ENCODE measurements at places on chromosomes 7 and 10.

GRCh38 chr7:107505997-107506673 is 36.3 kb downstream of the GPR22 start:
- no peak for DNase-seq

DNA sequence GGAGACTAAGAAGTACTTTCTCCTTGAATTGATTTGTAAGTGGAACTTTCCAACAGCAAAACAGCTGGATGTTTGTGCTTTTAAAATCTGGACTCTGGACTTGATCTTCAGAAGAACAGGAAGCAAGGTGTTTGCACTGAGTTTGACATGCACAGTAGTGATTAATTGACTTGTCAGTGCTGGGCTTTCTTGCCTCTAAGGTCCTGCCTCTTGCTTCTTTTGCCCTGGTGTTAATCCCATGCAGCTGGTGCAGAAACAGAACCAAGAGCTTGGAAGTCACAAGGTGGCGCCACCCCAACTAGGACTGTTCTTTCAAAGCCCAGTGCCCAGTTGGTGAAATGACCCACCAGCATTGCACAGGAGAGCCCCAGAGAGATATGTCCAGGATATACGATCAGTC is 66.8 kb upstream of the SEPHS1 start:
- no peak for DNase-seq

- no peak for DNase-seq
Measured at GRCh38 chr7:122413339-122413738, 108.8 kb upstream of the FEZF1 start.

- DNase-seq: no peak
Measured at GRCh38 chr7:71034243-71034642, 97.7 kb upstream of the GALNT17 start.

DNA sequence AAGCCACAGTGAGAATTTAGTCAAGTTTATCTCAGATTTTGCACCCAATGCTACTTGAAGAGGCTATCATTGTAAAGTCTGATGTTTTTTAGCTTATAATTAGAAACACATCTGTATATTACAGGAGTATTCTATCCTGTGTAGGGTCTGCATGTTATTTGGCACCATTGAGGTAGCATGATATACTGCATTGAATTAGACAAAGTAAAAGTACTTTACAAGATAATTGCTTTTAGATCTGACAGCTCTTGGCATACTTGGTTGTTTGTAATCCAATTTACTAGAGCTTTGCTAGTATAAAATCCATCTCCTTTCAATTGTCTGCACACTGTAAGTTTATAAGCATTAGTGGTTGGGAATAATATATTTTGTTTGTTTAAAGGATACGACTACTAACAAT is 714.3 kb downstream of the ANKRD7 start:
- no peak for DNase-seq

- no peak for DNase-seq
Measured at GRCh38 chr10:76509446-76509845, 1078.0 kb downstream of the LRMDA start.

- DNase-seq: no peak
Measured at GRCh38 chr7:27148756-27149641, 1.4 kb upstream of the HOXA6 start.

DNA sequence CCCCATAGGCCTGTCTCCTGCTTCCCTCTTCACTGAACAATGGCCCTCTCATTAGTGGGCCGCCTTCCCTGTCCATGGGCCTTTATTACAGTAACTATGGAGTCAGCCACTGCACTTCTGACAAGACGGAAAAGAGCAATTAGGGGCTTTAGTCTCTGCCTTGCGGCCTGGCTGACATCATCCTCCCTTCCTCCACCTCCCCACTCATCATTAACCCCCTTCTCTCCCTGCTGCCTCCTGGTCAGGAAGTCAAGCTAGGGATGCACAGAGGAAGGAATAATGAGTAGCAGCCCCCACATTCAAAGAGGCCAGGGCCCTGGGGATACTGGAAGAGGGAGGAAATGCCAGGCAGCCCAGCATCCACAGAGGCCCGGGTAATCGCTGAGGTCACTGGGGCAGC is 101.6 kb upstream of the PLXNA4 start:
- DNase-seq: no peak

DNA sequence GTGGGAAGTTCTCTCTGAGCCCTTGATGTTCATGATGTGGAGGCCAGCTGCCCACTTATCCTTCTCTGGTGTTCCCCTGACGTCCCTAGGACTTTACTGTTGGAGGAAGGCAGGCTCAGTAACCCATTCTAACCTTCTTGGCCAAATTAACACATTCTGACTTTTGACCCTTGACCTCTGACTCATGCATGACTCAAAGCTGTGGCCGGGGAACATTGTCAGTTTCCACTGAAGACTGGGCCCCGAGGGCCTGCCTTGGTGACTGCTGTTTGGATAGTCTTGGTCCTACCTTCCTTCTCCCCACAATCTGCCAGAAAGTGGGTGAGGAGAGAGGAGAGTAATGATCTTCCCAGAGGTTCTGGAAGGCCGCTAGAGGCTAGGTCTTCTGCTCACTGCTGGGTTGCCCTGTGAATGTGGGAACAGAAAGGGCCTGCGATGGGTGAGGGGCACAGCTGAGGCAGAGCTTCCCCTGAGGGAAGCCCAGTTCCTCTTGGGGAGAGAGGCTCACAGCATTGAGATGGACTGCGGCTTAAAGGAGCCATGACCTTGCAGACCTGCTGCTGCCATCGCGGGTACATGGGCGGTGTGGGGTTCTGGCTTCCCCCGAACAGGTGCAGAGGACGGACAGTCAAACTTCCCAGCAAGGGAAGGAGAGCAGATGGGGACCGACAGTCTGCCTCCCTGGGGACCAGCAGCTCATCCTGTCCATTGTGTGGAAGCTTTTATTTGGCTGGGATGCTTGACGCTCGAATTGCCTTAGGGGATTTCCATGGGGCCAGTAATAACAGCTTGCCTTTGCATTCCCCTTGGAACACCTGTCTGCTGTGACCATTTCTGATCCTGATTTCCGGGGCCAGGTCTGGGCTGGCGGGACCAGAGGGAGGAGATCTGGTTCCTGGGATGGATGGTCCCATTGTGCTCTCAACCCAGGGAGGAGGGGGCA is 43.8 kb downstream of the ADAMTS14 start:
- DNase-seq: no peak

GRCh38 chr10:119285495-119286267 is 78.3 kb downstream of the GRK5 start:
- no peak for DNase-seq

DNA sequence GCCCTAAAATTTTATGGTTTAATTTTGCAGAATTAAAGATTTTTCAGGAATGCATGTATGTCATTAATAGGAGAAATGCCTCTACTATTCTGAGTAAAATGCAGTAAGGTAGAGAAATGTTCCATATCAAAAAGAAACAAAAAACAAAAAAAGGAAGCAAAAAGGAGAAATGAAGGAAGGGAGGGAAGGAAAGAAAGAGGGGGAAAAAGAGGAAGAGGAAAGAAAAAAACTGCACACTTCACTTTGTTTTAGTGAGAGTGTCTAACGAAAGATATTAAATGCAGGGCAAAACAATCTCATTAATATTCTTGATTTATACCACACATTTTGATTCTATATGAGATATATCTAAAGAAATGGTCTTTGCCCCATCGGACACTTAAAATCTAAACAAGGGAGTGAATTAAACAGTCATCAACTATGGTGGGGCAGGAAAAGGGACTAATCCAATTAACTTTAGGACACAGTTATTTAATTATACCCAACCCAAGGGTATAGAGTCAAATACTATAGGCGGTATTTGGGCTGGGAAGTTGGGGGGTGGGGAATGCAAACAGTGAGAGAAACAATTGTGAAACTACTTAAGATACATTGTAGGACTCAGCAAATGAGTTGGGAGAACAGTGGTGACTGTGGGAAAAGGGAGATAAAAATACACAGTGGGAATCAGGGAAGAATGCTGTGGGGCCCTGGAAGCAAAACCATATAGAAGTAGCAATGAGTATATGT is 27.0 kb downstream of the IMMP2L start:
- no peak for DNase-seq

DNA sequence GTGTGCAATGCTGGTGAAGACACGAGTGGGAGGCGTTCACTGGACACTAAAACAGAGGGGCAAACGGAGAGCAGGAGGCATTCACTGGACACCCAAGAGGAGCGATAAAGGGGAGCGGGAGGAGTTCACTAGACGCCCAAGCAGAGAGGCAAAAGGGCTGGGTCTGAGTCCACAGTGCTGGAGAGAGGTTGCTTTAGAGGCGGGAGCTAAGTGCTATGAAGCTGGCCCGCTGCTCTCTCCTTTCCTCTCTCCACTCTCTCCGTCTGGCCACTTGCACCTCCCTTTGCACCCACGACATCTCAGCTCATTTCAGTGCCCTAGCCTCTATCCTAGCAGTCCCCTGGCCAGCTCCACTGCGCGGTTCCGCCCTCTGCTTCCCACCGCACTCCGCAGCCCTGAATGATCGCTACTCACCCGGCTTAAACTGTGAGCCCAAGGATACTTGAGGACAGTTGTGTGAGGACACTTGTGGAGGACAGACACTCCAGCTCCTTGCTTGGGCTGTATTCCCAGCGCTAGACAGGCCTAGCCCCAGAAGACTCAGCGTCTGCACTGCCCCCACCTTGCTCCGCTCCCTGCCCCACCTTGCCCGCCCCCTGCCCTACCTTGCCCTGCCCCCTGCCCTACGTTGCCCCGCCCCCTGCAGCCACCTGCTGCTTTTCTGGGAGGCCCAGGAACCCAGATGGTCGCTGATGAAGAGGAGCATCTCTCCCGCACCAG is 78.8 kb upstream of the CPXM2 start:
- no peak for DNase-seq

DNA sequence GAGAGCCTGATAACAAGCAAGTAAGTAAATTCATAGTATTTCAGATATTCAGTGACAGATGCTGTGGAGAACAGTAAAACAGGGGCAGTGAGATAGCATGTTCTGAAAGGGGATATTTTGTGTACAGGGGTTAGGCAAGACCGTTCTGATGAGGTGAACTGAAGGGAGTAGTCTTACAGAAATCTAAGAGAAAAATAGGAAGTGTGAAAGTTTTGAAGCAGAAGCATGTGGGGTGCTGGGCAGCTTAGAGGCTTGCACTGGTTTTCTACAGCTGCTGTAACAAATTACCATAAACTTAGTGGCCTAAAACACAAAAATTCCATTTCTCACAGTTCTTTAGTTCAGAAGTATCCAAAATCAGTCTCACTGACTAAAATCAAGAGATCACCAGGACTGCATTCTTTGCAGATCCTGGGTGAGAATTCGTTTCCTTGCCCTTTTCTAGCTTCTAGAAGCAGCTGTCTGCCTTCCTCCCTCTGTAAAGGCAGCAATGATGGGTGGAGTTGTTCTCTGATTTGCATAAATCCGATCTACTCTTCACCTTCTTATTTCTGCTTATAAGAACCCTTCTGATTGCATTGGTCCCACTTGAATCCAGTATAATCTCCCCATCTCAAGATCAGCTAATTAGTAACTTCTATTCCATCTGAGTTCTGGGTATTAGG is 7.5 kb upstream of the KLF14 start:
- no peak for DNase-seq

DNA sequence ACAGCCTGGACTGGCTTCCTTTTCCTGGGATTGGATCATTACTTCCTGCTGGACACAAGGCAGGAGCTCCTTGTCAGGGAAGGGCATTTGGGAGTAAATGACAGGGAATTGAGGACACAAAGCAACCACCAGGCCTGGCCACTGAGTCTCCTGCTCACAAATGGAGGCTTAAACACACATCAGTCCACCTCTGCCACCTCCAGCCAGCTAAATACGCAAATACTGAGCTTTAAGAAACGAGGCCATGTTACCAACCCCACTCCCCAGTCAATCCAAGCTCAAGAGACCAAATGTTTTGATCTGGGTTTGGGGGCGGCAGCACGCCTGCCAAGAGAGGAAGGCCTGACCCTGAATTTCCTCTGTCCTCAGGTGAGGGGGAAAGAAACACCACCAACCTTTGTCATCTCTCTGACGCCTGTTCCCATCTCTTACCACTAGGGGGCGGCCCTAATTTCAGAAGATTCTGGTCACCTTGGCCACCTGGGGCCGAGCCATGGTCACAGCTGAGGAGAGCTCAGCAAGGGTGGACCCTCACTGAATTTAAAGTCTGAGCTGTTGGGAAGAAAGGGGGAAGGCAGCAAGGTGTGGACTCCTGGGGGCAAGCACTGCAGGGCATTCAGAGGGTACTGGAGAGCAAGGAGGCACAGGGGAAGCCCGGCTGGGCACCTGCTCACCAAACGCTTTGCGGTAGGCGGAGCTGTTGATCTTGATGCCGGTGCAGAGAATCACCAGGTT is 16.5 kb downstream of the AIFM2 start:
- peak; percentile 38 for DNase-seq

DNA sequence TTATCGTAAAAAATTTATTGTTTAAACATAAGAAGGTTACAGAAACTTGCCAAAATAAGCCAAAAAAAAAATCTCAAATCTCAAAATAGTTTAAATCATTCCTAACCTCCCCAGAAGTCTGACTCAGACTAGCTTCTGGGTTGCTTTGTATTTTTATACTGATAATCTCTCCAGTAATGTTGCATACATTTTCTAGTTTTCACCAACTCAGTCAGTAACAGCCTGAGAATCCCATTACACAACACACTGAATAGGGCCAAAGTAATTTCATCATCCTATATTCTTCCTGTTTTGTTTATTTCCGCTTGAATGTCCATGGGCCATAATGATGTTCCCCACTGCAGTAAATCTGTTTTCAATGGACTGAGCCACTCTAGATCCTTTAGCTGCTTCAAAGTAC is 478.5 kb downstream of the GPAM start:
- DNase-seq: no peak

GRCh38 chr10:5633166-5633749 is 33.1 kb downstream of the ASB13 start:
- no peak for DNase-seq

DNA sequence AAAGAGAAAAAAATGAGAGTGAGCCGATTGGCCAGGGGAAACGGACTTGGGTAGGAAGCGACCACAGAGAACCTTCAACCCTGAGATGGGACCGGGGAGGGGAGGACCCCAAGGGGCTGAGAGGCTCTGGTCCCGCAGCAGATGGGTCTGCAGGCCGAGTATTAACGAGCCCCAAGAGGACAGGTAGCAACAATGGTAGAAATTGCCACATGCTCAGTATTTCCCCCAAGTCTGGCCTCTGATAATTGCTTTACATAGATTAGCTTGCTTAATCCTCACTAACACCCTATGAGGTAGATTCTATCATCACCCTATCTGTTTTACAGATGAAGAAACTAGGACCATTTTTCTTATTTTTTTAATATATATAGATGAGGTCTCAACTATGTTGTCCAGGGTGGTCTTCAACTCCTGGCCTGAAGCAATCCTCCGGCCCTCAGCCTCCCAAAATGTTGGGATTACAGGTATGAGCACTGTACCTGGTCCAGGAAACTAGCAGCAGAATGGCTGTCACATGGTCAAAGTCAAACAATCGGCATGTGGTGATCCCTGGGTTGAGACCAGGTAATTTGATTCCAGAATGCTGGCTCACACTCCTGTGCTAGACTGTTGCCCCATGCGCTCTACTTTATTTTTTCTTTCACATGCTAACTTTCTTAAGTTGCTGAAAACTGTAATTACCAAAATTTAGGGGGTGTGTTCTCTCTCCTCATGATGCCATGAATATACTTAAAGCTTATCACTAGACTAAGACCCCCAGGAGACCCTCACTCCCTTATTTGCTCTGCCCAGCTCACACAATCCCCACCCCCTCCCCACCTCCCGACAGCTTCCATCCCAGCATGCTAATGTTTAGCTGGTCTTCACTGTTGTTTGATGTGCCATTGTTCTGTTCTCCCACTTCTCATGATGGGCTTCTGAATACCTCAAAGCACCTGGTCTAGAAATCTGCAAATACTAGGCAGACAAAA is 67.9 kb upstream of the AFAP1L2 start:
- DNase-seq: no peak
